ENCODE measurements at places on chromosomes 3 and 15. TPM values are rescaled to one million over a fixed set of nuclear protein-coding genes. Genes with fewer than 3 reads are reported as not detected.

The RBP2 gene
- total RNA-seq: not detected

- H3K27me3 ChIP-seq: no peaks in the 10 kb centered on the region
- H3K27ac ChIP-seq: no peak overlapping the region
- H3K4me3 ChIP-seq: no peak overlapping the region
- no peaks in the 10 kb centered on the region for H3K4me1 ChIP-seq
- DNase-seq: no peak
These were observed 51.8 kb upstream of the RFX7 start for GRCh38 chr15:56295433-56295832.

- H3K27me3 ChIP-seq: no peaks in the 10 kb centered on the region
- no peaks in the 10 kb centered on the region for H3K4me1 ChIP-seq
- no peak overlapping the region for H3K4me3 ChIP-seq
- peaks cover 25% of the 10 kb centered on the region for H3K36me3 ChIP-seq
- no peak for DNase-seq
These were observed 26.4 kb downstream of the HACD3 start for GRCh38 chr15:65556622-65557021.

DNA sequence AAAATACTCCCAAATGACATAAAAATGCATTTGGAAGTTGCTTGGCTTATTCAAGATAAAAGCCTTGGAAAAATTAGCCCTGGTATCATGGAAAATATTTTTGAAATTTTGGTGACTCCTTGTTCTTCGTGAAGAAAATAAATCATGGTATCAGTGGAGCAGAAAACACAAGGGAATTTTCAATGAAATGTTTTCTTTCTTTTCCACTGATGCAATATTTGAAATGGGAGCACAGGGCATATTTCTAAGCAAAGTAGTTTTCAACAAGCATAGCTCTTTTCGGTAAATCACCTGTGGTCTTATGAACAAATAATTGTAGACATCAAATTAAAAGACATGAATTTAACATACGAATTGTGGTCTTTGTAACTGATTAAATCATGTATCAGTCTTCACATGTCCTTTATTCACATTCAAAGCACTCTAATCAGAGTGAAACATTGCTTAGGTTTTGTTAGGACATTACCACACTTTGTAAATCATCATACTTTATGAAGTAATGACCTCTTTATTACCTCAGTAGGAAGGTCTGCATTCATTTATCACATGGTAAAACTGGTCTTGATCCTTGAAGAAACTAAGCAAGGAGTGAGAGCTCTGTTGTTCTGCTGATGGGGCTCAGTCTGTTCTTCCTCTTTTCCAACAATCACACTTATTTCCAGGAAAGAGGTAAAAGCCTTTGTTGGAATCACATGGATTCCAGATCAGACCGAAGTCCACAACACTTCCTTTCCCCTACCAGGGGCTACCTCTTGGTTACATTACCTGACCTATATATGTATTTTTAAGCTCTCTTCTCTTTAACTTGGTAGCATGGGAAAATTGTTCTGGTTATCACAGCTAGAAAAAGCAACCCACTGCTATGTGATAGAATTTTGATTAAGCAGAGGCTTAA lies 413.5 kb upstream of the THBS1 start:
- no peak overlapping the region for H3K27ac ChIP-seq
- H3K36me3 ChIP-seq: no peaks in the 10 kb centered on the region
- no peak overlapping the region for H3K4me3 ChIP-seq
- no peaks in the 10 kb centered on the region for H3K4me1 ChIP-seq

DNA sequence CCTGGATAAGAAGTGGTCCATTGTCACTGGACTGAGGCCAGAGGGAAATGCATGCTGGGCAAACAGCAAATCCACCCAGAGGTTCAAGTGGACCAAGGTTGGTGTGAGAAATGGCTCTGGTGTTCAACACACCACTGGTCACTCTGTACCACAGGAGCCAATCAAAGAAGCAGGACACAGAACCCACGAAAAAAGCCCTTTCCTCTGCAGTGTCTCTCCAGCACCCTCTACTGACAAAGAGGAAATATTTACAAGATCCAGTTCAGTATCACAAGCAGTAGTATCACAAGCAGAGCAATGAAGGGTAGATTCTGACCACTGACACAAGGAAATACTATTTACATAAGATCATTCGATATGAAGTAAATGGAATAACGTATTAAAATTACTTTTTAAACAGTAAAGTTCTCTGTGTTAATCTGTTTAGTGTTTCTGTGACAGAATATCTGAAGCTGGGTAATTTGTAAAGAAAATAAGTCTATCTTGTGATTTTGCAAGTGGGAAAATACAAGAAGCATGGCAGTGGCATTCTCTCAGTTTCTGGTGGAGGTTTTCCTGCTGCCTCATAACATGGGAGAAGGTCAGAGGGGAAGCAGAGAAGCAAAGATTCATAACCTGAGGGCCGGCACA lies 390.7 kb downstream of the EFHB start:
- peaks cover 51% of the 10 kb centered on the region for H3K4me1 ChIP-seq
- H3K36me3 ChIP-seq: no peaks in the 10 kb centered on the region
- H3K27me3 ChIP-seq: no peaks in the 10 kb centered on the region
- H3K4me3 ChIP-seq: no peak overlapping the region
